Caco-2 (cell line): ENCODE measurements at places on chromosomes 13 and 19. TPM values are rescaled to one million over a fixed set of nuclear protein-coding genes. Genes with fewer than 3 reads are reported as not detected.

DNA sequence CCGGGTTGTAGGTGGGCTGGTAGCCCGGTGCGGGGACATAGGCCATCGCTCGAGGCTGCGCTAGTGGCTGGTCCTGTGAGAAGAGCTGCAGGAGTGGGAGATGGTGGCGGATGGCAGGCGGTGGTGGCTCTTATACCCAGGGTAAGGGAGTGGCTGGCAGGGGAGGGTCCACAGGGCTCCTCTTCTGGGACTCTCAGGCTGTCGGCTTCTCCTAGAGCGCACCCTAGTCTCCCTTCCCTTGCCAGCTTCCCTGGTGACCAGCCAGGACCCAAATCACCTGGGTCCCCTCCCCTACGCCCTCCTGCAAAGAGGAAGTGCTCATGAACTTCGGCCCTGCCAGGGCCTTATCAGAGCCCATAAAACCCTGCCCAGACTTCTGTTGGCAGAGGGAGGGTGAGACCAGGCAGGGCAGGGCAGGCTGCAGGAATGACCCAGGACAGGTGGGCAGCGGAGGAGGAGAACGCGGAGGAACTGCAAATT is at the start of gene LGALS4:
Gene LGALS4 (minus strand): TSS at position 105 of the 480 bp plus-strand sequence. CDS start 59 bp downstream, at position 46.
- DNase-seq: no peak

DNA sequence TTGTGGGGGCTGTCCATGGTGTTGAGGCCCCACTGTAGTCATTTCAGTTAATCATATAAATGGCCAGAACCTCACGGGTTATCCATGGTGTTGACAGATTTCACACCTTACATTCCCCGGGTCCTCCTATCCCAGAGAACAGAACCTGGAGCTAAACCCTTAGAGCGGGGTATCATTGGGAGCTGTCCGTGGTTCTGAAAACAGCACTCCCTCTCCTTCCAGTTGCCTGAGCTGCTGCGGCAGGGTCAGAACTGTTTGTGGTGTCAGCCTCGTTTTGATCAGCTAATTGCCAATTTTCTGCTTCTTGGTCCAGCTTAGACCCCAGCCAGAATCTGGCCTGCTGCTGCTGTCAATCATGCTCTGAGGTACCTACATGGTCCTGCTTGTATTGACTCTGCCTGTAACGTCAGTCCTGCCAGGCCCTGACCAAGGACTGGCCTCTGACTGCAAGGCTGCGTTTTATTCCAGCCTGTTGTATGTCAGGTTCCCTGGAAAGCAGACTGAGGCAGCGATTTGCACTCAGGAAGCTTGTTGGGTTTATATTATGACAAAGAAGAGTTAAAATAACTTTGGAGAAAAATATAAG is 55.8 kb upstream of the KCTD15 start:
- peak; percentile 74 for DNase-seq

DNA sequence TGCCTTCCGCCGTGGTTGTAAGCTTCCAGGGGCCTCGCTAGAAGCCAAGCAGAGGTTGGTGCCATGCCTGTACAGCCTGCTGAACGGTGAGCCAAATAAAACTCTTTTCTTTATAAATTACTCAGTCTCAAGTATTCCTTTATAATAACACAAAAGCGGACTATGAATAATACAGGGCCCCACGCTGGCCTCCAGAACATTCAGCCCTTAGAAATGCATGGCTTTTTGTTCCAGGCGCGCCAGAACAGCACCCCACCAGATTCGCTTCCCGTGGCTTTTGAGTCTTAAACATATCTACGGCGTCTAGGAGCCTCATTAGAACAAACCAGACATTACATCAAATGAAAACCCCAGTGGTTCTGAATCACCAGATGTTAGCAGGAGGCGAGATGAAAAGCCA is 75.1 kb downstream of the SLC15A1 start:
- no peak for DNase-seq

DNA sequence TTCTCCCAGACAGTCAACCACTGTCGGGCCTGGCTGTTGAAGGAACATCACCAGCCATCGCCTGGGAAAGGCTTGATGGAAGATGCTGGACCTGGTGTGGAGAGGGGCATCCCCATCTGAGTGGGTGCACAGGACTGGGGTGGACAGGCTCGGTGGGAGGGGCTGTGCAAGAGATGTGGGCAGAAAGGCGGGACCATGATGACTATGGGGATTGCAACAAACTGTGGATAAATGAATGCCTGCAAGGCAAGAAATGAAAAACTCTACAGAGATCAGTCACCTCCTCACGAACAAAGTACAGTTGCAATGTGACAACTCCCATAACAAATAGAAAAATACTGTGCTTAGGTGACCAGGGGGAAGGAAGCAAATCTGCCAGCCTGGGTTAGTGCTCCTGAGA is 171.9 kb upstream of the GPR12 start:
- no peak for DNase-seq

The NCAN gene
- total RNA-seq: not detected in 2 replicates

The C19orf33 gene
- 12.7 and 18.6 TPM in 2 replicates for total RNA-seq

The SOX1 gene
- 1.7 TPM in 2 replicates for total RNA-seq
